ENCODE measurements at places on chromosomes 12 and 14.

GRCh38 chr12:96063046-96063445 lies 27.7 kb upstream of the LTA4H start:
- no peak for DNase-seq

GRCh38 chr12:86143162-86143561 lies 113.0 kb downstream of the MGAT4C start:
- DNase-seq: no peak

- no peak for DNase-seq
These were observed 187.9 kb downstream of the EPS8 start for GRCh38 chr12:15601210-15601800.

DNA sequence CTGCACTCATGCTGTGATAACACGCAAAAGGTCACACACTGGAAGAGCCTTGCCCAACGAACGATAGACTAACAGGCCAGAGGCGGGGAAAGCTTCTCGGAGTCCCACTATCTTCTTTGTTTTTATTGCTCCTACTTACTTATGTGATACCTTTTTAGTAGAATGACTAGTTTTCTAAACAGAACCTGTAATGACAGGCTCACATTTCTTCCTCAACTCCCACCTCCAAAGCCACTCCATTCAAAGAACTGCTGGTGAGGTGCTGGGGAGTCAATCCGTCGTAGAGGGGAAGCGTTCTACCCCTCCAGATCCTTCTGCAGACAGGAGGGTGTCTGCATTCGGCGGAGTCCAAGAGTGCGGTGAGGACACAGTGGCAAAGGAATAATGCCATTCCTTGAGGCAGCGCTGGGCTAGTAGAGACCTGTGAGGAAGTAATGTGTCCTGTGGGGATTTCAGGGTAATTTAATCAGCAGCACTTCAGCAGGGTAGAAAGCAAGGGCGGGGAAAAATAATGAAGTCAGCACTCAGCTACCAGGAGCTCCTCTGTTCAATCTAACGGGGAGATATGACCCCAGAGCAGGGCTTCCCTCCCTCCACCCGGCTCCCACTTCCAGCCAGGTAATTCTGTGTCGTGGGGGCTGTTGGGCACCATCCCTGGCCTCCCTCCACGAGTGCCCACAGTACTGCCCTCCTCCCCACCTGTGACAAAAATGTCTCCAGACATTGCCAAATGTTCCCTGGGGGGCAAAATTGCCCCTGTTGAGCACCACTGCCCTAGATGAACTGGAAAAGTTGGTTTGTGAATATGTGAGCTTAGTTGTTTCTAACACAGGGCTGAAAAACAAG lies 25.2 kb downstream of the SPRING1 start:
- no peak for DNase-seq

DNA sequence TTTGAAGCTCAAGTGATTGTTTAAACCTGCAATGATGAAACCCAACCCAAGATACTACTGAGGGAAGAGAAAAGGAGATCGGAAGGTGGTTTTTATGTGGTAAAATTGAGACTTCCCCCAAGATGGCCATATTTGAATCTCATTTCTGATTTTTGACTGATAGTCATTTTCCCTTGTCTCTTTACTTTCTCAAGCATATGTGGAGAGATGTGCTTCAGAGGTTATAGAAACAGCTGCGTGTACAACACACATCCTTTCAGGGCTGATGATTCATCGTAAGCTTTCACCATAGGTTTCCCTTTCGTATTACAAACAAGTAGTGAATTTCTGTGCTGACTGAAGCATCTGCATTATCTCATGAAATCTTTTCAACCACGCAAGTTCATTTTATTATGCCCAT lies 276.2 kb downstream of the EMP1 start:
- no peak for DNase-seq

DNA sequence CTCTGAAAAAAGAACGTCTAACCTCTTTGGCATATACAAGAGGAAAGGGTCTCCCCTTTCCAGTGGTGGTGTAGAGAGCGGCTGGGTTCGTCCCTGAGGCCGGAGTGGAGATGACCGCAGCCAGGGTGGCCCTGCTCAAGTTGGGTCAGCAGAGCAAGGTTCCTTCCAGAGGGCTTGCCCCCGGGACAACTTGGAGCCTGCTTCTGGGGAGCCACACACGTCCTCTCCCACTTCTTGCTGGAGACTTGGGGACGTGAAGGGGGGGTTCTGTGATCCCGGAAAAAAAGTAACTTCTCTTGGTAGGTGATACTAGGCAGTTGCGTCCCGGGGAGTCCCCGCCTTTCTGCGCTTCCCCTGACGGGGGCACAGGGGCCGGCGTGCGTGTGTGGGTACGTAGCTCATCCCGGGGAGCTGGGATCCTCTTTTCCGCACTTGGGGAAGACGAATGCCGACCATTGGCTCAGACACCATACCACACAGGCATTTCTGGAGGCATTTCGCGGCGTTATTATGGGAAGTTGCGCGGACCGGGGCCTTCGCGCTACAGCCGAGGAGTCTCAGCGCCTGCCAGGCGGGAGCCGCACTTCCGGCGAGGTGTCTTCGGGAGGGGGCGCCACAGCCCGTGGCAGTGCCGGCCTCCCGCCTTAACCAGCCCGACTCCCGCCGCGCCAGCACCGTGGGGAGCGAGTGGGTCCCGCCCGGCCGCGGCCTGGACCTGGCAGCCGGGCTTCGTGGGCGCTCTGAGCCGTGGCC lies 14.8 kb upstream of the PAX9 start:
- DNase-seq: no peak

- DNase-seq: peak; percentile 31
These were observed at the start of gene ADSS1 for GRCh38 chr14:104723651-104724406. Gene ADSS1 (plus strand): TSS chr14:104724229. CDS start chr14:104724271, 42 bp downstream.

- DNase-seq: no peak
These were observed 31.9 kb downstream of the KCTD10 start for GRCh38 chr12:109445191-109445609.

DNA sequence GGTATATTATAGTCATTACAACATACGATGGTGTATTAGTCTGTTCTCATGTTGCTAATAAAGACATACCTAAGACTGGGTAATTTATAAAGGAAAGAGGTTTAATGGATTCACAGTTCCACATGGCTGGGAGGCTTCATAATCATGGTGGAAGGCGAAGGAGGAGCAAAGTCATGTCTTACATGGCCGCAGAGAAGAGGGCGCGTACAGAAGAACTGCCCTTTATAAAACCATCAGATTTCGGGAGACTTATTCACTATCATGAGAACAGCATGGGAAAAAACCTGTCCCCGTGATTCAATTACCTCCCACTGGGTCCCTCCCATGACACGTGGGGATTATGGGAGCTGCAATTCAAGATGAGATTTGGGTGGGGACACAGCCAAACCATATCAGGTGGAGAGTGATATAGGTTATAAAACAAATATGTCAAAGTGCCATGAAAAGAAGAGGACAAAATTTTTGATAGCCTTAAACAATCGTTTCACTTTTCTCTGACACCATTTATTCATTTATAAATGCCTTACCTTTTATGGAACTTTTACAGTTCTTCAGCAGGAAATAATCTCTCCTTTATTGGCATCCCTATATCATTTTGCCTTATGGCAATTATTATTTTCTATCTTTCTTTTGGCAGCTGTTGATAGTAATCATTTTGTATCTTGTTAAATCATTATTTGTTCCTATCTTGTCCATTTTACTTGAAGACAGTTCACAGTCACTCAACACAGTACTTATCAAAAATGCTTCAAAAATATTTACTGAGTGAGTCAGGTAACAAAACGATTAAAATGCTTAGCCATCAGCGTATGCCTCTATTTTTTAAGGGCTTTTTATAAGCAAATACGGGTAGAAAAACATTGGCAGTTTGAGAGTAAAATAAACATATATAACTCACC lies 196.0 kb downstream of the RAD51B start:
- no peak for DNase-seq

DNA sequence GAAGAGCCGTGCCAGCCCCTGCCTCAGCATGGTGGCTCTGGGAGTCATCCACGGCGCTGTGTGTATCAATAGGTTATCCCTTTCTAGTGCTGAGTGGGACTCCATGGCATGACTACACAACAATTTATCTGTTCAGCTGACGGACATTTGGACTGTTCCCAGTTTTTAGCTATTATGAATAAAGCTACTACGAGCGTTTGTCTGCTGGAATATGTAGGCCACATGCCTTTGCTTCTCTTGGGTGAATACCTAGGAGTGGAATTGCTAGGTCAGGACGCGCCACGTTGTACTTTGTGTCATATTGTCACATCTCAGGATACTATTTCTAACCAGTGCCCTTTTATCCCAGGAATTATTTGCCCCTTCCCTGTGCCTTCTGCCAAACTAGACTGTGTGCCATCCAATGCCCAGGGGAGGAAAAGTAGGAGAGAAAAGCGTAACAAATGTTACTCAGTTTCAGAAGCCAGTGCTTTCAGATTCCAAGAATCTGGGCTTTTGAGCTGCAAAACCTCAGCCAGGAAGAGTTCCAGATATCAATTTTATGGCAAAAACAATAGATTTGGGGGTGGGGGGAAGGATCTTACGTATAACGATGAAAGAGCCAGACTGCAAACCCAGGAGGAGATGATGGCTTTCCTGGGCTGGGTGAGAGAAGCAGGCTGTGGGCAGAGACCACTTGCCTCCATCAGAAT lies 62.5 kb upstream of the NCOR2 start:
- no peak for DNase-seq

- DNase-seq: peak; percentile 57
These were observed 96.9 kb downstream of the GCH1 start for GRCh38 chr14:54805445-54806322.
